ENCODE measurements at places on chromosomes 3 and 15. TPM values are rescaled to one million over a fixed set of nuclear protein-coding genes. Genes with fewer than 3 reads are reported as not detected.

The FBXO40 gene
- not detected for total RNA-seq

The CCR8 gene
- total RNA-seq, result 5.3 TPM

The MTHFS gene
- total RNA-seq, result 21.3 TPM

The ST3GAL6 gene
- total RNA-seq, result 0.50 TPM

- DNase-seq, result peak; percentile 69
These were observed 1.6 kb upstream of the TEX264 start for GRCh38 chr3:51669241-51670052.

GRCh38 chr3:100900671-100901335 is 92.4 kb downstream of the ABI3BP start:
- DNase-seq, result no peak

DNA sequence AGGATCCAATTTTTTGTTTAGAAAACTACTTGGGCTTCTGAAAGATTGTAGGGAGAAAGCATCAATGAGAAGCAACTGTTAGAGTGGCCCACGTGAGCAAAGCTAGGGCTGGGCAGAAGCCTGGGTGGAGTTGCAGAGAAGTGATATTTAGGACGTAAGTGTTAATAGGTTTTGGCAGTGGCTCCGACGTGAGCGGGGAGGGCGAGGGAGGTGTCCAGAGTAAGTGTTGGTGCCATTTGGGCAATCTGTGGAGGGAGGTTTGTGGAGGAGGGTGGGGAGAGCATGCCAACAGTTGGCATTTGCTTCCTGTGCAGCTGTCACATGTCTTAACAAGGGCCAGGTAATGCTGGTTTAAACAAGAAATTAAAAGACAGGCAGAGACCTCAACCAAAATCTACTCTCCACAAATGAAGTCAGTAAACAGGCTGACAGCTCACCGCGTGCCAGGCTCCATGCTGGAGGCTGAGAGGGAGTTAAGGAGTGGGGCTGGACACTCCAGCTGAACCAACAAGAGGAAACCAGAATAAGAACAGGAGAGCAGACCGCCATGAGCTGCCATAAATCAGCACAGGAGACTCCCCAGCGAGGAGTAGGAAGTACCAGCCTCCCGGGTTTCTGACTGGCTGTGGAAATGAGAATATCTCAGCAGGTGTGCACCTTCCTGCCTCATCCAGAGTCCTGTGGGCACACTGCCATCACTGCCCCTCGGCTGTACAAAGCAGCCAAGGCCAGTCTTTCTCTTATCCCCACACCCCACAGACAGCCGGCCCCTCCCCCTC is 232.6 kb downstream of the ABHD5 start:
- no peak for DNase-seq

DNA sequence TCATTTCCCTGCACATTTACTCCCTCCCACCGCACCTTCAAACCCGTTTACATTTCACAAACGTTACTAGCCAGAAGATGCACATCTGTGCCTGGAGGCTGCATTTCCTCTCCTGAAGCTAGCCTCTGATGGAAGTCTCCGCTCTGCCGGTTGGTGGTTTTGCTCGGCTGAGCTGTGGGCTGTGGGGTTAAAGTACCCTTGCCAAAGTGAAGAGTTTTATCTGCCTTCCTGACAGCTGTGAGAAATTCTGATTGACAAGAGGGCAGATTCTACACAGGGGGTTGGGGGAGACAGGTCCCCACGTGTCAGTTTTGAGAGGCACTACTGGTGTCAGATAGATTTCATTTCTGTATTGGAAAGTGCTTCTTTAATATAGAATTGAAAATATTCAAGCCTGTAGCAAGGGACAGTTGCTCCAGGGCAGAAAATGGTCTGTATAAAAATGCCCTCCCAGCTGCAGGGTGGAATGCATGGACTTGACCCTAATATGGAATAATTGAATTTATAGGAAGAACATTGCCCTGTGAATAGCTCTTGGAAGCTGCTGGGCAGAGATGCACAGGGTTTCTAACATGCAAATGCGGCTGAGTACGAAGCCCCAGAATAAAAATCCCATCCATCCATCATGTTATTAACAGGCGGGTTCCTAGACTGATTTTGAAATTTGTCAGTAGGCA is 201.1 kb upstream of the RGMA start:
- DNase-seq, result no peak

GRCh38 chr15:96331945-96332636 is 1.6 kb downstream of the NR2F2 start:
- DNase-seq, result no peak

- no peak for DNase-seq
These were observed 49.3 kb downstream of the CMTM6 start for GRCh38 chr3:32453346-32453745.

DNA sequence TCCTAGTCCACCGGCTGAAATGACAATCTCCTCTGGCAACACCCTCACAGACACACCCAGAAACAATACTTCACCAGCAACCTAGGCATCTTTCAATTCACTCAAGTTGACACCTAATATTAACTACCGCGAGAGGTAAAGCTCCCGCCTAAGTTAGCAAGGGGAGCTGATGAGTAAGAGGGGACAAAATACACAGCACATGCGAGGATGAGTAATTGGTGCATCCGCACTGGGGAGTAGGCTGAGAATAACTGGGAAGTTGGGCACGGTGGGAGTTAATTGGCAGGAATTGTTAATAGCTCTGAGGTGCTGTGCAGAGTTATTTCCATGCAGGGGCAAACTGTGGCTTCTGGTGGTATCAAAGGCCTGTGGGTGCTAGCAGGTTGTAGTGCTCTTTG is 14.5 kb upstream of the PLD1 start:
- DNase-seq, result no peak
